Neural progenitor cell (in vitro differentiated cells): ENCODE measurements at places on chromosomes 7 and 10.

DNA sequence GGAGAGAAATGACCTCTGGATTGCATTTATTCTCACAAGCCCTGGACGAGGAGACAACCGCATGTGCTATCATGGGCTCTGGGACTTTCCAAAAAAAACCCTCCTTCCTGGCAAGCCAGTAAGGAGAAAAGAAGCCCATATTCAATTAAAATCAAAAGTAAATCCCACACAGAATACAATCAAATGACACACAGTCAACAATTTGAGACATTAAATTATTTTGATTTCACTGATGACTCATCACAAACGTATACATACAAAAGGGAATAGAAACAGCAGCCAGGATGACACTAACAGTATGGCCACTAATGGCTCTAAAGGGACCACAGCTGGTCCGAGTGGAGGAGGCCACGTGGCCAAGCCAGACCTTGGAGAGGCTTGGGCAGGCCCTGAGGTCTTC lies 24.9 kb downstream of the LRRC20 start:
- DNase-seq = no peak

DNA sequence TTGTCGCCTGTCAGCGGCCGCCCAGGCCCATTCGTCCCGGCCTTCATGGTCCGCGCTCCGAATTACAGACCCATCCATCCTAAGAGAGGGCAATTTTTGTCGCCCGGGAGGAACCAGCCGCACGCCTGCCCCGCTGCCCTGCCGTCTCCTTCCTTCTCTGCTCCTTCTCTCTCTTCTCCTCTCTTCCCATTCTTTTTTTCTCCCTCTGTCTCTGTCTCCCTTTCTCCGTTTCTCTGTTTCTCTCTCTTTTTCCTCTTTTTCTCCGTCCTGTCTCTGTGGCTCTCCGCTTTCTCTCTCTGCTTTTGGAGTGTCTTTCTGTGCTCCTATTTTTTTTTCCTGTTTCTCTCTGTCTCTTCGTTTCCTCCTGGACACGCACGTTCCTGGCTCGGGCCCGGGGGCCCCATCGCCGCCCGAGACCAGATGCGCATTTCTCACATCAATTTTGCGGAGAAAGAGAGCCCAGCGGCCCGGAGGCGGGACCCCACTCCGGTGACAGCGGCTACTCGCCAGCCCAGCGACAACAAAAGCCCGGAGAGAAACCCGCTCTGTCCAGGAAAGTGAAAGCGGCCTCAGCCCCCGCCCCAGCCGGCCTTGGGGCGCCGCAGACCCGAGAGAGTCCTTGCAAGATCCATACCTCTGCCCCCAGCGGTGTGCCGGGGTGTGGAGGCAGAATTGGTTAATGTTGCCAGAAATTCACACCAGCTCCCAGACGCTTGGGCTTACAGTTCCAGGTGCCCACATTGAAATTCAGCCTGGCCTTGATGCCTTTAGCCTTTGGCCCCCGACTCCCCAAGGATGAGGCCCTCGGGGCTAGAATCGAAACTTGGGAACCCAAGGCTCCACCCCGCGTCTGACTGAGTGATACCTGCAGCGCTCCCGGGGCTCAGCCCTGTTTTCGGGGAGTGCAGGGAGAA lies 4.1 kb downstream of the LBX1 start:
- peak; percentile 77 for DNase-seq

GRCh38 chr7:156554488-156554887 lies 86.1 kb upstream of the RNF32 start:
- no peak for DNase-seq

- no peak for DNase-seq
These were observed 172.9 kb downstream of the SPAG6 start for GRCh38 chr10:22518167-22518724.

DNA sequence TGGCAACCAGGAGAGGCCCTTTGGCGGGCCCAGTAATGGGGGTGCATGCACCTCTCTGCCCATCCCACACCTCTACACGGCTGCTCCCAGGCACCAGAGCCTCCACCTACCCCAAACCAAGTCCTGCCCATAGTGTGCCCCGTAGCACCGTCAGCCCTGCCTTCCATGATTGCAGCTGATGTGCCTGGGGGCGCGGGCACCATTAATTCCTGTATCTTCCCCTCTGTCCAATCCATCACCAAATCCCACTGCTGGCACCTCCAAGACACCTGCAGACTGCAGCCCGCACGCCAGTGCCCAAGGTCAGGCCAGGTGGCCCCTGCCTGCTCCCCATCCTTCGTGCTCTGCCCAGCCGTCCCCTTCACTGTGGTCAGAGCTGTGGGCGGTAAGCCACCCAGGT lies 533.0 kb downstream of the PTPRN2 start:
- DNase-seq = no peak
